Cardiac fibroblast (primary cell): ENCODE measurements at places on chromosomes 16 and 17.
A peak's percentile ranks its signal among the peaks of the same experiment; 100 is the strongest.

GRCh38 chr17:50476545-50477315 is 1.9 kb upstream of the RSAD1 start:
- no peak for DNase-seq

- no peak for DNase-seq
These were observed 103.7 kb downstream of the RAP1GAP2 start for GRCh38 chr17:2899906-2900305.

GRCh38 chr16:64167936-64168335 is 953.9 kb downstream of the CDH11 start:
- no peak for DNase-seq

- DNase-seq = no peak
These were observed 72.2 kb upstream of the BRD7 start for GRCh38 chr16:50440991-50441390.

DNA sequence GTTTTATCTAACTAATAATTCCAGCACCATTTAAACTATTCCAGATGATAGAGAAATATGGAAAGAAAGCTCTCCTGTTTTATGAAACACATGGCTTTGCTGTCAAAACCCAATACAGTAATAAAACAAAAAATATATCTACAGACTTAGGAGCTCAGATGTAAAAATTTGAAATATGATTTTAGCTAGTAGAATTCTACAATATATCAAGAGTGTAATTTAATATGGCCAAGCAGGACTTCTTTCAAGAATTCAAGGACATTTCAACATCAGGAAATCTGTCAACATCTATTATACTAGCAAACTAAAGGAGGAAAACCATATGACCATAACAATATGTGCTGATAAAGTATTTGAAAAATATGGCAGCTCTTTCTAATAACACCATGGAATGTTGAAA is 57.5 kb downstream of the CCDC182 start:
- DNase-seq = no peak

GRCh38 chr17:4533523-4534504 is 21.4 kb downstream of the MYBBP1A start:
- DNase-seq = no peak

GRCh38 chr16:82855471-82855870 is 228.7 kb downstream of the CDH13 start:
- DNase-seq = no peak

DNA sequence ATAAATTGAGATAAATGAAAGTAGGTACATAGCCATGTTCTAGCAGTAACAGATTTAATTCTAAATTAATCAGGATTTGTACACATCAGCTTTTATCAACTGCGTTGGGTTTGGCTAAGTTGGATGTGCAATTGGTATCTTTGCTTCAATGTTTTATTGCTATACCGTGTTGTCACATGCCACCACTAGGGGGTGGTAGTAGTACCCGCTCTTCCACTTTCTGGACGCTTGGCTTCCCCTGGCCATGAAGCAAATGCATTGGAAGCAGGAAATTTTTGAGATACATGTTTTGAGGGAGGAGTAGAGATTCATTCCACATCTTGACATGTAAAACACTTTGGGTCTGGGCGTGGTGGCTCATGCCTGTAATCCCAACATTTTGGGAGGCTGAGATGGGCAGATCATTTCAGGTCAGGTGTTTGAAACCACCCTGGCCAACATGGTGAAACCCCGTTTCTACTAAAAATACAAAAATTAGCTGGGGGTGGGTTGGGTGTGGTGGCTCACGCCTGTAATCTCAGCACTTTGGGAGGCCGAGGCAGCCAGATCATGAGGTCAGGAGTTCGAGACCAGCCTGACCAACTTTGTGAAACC is 58.6 kb downstream of the EMP2 start:
- DNase-seq = peak; percentile 72

- no peak for DNase-seq
These were observed 32.7 kb upstream of the CACNG1 start for GRCh38 chr17:67011527-67012175.

DNA sequence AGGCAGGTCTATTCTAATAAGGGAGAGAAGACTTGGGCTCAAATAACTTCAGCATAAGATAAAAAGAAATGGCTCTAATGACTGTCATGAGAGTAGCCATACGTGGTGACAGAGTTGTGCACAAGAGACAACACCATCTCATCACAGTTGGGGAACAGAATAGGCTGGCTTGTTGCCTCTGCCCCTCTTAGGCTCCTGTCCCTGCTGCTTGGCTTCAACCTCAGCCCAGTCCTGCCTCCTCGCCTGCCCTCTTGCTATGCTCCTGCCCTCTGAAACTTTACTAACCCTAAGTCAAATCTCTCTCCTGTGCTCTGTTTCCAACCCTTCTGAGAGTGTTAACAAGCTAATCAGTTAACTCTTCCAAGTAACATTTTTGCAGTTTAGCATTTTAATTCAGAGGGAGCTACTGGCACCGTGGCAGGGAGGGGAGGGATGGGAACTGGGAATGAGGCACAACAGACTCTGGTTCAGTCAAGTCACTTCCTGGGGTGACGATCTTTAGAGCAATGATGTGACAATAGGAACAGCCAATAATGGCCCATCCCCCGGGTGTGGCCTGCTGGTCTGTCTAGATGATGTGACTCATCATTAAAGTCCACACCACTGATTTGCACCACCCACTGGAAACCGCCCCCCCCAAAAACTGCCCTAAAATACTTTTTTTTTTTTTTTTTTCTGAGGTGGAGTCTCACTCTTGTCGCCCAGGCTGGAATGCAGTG is 35.5 kb downstream of the DNAH17 start:
- peak; percentile 64 for DNase-seq

GRCh38 chr17:80513892-80514291 is 30.7 kb upstream of the RPTOR start:
- peak; percentile 26 for DNase-seq

- DNase-seq = peak; percentile 77
These were observed 93.7 kb downstream of the PMP22 start for GRCh38 chr17:15171167-15172047.

GRCh38 chr16:67209565-67209964 is 10.6 kb downstream of the ELMO3 start:
- no peak for DNase-seq

- DNase-seq = no peak
These were observed 249.6 kb downstream of the ENGASE start for GRCh38 chr17:79324194-79324593.

- DNase-seq = peak; percentile 92
These were observed 5.7 kb downstream of the TRIM47 start for GRCh38 chr17:75872434-75873351.

DNA sequence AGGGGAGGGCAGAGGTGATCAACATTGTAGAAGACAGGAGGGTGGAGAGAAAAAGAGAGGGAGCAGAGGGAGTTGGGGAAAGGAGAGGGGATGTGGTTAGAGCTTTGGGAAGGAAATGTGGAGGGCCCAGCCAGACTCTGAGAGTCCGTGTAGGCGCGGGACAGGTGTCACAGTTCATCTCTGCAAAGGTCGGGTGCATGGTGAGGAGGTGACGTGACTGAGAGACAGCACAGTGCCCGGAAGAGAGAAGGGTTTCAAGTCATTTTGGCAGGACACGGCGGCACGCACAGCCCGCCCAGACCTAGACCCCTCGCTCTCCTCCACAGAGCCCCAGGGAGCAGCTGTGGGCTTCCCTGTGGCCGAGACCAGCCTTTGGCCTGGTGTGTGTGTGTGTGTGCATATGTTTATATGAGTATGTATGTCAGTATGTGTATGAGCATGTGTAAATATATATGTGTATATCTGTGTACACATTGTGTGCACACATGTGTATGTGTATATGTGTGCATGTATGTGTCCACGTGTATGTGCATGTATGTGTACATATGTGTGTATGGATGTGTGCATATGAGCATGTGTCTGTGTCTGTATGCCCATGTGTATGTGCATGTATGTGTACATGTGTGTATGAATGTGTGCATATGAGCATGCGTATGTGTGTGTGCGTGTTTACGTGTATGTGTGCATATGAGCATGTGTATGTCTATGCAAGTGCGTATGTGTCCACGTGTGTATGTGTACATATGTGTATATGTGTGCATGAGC is 104.6 kb downstream of the SEC14L1 start:
- DNase-seq = no peak

GRCh38 chr17:20999841-21000532 is 42.8 kb downstream of the USP22 start:
- no peak for DNase-seq
